ENCODE measurements at places on chromosomes 7 and 10.

DNA sequence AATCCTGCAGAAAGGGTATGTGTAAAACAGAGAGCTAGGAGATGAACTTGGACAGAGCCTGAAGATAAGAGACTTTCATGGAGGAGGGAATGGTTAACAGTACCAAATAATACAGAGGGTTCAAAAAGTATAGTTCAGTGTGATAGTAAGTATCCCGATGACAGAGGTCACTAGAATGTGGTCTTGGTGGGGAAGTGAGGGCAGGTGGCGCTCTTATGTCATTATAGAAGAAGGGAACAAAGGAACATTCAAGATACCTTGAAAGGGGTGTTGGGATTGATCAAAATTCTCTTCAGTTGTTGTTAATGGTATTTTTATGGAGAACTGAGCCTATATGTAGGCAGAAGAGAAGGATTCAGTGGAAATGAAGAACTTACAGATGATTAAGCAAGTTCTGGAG lies 312.5 kb downstream of the SUGCT start:
- DNase-seq: no peak

- no peak for DNase-seq
Observed at GRCh38 chr7:157007470-157008066, 2.9 kb downstream of the MNX1 start.

DNA sequence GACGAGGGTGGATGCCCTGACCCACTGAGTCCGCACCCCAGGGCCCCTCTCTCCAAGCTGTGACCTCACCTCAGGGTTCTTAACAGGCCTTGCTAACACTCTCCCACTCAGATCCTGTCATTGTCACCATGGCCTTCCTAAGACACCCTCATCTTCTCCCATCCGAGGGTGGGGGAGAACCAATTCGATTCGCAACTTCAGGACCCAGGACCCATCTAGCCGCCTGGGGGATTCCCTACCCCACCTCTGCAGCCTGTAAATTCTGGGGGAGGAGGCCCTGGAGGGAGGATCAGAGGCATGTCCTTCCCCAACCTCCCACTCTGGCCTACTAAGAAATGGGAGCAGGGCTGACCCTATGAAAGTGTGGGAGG lies 17.4 kb downstream of the TRIM8 start:
- no peak for DNase-seq

GRCh38 chr10:58588673-58589265 lies 76.1 kb downstream of the BICC1 start:
- no peak for DNase-seq

- DNase-seq: peak; percentile 52
Observed at GRCh38 chr7:55641273-55641691, 69.0 kb upstream of the VOPP1 start.

- peak; percentile 73 for DNase-seq
Observed at GRCh38 chr7:464454-465401, 54.9 kb downstream of the PDGFA start.

DNA sequence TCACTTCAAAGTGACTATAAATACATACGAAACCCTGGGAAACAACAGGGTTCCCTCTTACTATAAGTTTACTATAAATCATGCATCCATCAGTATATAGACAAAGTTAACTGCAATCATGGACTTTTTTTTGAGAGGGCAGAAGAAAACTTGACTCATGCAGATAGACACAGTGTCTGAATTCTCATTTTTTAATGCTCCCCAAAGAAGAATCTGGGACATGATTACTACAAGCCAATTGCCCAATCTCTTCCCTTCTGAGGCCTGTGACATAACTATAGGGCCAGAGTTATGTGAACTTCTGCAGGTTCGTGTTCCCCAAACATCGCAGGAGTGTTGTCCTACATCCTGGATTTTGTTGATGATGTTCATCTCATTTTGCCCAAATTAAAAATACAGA lies 376.5 kb downstream of the KCNMA1 start:
- DNase-seq: no peak

- DNase-seq: no peak
Observed at GRCh38 chr7:36464271-36464670, 74.6 kb downstream of the ANLN start.

GRCh38 chr7:43879477-43879876 lies 10.2 kb upstream of the MRPS24 start:
- peak; percentile 65 for DNase-seq

DNA sequence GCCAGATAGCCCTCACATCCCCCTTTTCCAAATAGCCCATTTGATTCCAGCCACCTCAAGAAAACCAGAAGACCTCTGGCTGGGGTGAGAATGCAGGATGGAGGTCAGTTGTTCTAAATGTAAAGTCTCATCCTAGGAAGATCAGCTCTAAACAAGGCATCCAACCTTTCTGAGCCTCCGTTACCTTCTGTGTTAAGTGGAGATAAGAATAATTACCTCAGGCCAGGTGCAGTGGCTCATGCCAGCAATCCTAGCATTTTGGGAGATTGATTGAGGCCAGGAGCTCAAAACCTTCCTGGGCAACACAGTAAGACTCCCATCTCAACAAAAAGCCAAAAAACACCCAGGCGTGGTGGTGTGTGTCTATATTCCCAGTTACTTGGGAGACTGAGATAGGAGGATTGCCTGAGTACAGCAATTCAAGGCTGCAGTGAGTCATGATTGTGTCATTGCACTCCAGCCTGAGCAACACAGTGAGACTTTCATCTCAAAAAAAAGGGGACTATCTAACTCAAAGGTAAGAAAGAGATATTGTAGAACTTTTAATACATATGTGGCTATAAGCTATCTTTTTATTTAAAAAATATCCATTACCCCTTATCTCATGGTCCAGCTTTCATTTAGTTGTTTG lies 43.5 kb downstream of the PRTFDC1 start:
- no peak for DNase-seq

DNA sequence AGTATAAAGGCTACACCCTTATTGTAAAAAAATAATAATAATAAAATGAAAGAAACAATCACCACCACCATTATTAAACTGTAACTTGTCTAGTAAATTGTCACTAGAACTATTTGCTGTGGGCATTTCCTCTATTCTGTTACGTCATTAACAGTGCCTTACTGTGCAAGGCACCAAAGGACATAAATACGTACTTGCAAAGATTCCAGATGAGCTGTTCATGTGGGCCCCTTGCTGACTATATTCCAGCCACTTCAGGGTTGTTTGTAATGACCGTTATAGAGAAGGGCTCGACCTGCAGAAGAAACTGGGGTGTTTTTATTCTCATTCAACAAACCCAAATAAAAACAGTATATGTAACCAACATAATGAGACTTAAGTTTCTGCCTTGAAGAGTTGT lies 60.4 kb downstream of the KLRG2 start:
- no peak for DNase-seq

GRCh38 chr7:45292481-45292880 lies 134.9 kb downstream of the RAMP3 start:
- DNase-seq: no peak

DNA sequence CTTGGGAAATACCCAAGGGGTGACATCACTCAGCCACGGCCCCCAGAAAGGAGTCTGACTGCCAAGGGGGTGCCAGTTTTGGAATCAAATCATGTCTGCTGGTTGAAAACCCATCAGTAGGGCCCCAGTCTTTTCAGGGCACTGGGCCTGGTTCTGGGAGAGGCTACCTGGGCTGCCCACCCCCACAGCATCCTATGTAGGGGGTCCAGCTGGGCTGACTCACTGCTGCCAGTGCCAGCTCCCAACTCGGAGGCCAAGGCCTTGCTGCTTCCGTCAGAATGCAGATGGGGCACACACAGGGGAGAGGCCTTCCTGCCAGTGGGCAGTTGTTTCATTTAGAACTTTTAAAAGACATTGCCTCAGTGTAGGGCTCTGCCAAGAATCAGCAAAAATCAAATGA lies 39.5 kb upstream of the DMBT1 start:
- no peak for DNase-seq

DNA sequence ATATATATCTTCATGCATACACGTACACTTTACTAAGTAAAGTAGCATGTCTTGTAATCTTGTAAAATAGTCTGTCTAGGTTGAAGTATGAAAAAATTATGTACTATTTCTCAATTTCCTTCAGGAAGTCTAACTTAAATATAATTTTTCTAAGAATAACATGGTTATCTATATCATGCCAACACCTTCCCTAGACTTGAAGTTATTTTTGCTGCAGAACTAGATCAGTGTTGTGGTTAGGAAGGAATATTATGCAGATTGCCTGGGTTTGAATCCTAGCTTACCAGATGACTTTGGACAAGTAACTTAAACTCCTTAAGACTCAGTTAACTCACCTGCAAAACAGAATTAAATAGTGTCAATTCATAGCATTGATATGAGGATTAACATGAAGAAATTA lies 142.2 kb upstream of the SEMA3A start:
- DNase-seq: no peak

DNA sequence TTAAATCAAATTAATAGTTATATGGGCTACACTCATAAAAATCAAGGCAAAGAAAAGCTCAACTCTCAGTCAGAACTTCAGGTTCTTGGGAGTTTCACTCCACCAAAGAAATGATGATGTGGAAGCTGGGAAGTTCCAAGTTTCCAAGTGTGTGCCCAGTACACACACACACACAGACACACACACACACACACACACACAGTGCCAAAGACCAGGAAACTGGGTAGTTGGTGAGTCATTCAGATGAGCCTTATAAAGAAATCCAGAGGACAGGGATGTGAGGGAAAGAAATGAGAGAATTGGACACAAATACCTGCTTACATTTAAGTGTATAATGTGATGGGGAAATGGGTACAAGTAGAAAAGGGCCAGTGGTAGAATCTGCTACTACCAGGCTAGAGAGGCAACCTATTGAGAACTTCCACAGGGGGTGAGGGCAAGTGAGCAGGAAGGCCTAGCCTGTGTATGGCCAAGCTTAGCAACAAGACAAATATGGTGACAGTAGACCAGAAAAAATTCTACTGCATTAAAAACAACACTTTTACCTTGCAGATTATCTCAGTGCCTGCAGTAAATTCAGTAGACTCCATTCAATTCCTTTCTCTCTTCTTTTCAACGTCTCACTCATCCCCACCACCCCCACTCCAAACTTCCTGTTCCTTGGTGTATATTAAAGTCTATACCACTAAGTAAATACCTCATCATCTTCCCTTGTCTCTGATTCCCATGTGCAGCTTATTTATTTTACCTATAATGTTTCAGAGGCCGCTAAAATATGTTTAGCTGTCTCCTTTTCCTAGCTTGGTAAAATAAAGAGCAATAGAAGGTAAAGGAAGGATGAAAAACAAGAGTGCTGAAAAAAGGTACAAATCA lies 95.0 kb downstream of the CABCOCO1 start:
- peak; percentile 33 for DNase-seq

DNA sequence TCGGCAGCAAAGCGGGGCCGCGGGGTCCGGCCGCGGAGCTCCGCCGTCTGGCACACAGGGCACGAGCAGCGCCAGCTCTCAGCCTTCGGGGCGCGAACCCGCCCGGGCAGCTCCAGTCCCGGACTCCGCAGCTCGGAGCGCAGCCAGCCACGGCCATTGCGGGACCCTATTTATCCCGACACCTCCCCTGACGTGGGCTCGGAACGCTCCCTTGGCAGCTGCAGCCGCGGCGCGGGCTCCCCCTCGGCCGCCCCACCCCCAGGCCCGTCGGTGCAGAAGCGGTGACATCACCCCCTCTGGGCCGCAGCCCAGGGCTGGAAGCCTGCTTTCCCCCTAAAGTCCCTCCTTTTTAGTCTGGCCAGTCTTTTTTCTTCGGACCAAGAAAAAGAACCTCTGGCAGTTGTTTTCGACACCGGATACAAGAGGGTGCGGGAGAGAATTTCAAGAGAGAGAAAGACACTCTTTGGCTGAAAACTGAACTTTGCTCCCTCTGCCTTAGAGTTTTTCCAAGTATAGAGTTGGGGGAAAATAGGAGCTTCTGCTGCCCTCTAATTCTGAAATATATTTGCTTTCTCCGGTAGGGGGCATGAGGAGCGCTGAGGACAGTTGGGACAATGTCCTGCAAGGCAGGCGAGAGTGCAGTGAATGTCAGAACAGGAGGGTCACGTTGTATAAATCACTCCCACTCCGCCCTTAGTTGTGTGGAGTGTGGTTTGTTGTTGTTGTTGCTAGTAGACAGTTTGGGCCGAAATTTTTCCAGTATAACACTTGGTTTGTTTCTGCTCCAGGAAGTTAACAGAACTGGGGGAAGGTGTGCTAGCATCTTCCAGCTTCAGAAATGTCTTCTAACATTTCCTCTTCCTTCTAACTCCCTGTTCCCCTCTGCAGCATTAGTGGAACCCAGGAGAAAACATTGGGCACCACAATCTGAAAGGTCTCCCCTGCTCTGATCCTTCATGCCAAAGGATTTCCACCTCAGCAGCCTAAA lies at the start of gene SFRP4:
TSS of gene SFRP4 (minus strand) at position 145 of the 988 bp plus-strand sequence. CDS start 280 bp downstream, outside the sequence.
- no peak for DNase-seq

DNA sequence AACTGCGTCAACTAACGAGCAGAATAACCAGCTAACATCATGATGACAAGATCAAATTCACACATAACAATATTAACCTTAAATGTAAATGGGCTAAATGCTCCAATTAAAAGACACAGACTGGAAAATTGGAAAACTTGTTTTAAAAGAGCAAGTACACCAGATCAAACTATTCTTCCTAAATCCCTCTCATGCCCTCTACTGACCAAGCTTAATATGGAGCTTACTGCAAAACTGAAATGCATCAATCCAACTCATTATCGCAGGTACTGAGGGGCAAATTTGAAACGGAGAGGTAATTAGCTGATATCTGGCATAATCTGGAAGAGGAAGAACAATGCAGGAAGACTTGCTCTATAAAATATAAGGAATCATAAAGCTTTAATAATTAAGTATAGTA lies 1223.8 kb downstream of the NXPH1 start:
- no peak for DNase-seq

- DNase-seq: no peak
Observed at GRCh38 chr10:82661701-82662100, 786.7 kb downstream of the NRG3 start.

DNA sequence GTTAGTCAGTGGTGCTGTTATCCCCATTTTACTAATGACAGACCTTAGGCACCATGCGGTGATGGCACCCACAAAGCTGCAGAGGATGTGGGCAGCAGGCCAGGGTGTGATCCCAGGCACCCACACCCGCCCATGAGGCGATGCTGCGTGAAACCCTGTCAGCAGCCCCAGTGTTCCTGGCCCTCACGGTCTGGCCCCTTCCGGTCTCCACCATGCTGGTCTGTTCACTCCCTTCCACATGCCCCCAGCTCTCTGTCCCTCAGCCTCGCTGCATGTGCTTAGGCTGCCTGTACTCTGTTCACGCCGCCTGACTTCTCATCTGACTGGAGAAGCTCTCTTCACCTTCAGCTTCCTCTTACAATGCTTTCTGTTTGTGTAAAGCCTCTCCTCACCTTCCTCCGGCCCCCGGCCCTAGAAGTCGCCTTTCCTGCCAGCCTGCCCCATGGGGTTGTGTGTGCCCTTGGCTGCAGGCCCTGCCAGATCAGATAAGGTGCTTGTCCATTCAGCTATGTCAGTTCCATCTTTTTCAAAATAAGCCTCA lies 17.6 kb upstream of the ORAI2 start:
- DNase-seq: no peak

DNA sequence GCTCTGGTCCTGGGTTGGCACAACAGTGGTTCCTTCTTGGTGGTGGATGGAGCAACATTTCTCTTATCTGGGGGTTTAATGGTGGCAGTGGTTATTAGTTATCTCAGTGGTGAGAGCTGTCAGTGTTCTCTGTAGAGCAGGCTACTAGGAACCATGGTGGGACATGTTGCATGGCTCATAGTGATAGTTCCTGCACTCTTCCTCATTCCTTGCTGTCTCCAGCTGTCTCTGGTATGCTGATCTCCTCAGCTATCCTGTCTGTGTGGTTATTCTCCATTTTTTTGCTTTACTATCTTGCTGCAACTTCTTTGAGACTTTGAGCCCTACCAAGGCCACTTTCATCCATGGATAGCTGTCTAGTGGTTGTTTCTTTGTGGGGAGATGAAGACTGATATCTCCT lies 44.0 kb downstream of the CCDC7 start:
- DNase-seq: no peak

- DNase-seq: no peak
Observed at GRCh38 chr10:119358152-119358512, 150.8 kb downstream of the GRK5 start.
